Cardiac muscle cell (in vitro differentiated cells and primary cell): ENCODE measurements at places on chromosomes 2 and 18. TPM values are rescaled to one million over a fixed set of nuclear protein-coding genes. Genes with fewer than 3 reads are reported as not detected.

DNA sequence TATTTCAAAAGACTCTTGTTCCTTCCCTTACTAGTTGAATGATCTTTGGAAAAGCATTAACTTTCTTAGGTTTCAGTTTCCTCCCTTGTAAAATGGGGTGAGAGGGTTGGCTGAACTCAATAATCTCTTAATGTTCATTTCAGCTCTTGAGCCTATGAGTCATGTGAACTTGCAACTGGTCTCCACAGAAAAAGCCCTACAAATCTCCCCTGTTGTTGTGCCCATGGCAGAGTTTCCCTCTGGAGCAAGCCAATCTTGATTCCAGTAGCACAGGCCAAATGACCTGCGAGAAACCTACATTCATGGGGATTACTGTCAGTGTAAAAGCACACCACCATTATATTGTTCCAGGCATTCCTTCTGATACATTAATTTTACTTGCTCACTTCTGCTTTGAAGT, 388.9 kb downstream of the ALK start:
- no peak overlapping the region for H3K4me3 ChIP-seq
- no peaks in the 10 kb centered on the region for H3K27me3 ChIP-seq
- DNase-seq = no peak
- no peak overlapping the region for H3K27ac ChIP-seq

DNA sequence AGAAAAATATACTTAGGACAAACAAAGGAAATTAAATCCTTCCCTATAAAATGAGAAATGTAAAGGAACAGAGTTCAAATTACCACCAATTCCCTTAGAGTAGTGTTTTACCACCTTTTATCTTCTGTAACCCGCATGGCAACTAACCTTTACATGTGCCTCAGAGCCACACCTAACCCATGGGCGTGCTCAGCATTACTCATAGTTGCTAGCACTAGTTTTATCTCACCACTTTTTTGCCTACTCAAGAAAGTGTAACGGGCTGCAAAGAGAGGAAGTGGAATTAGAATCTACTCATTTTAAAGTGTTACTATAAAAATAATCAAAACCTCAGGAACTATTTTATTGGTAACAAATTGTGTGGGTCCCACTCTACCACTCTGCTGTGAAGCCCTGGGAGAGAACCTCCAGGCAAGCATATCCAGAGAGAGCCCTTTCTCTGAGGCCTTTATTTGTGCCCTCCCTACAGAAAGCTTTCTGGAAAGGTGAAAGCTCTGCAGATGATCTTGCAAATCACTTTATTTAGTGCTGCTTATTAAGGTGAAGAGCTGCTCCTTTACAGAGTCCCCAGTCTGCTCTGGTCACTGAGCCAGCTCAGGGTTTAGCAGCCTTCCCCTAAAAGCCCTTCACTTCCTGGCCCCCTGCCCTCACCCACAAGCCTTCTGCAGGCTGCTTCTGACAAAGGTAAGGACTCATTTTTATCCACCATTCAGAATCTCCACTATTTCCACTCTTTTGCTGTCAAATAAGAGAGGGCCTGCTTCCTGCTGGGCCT, 98.8 kb downstream of the TRABD2A start:
- H3K4me3 ChIP-seq = no peak overlapping the region
- H3K36me3 ChIP-seq = no peaks in the 10 kb centered on the region
- no peak for DNase-seq
- H3K27ac ChIP-seq = no peak overlapping the region

DNA sequence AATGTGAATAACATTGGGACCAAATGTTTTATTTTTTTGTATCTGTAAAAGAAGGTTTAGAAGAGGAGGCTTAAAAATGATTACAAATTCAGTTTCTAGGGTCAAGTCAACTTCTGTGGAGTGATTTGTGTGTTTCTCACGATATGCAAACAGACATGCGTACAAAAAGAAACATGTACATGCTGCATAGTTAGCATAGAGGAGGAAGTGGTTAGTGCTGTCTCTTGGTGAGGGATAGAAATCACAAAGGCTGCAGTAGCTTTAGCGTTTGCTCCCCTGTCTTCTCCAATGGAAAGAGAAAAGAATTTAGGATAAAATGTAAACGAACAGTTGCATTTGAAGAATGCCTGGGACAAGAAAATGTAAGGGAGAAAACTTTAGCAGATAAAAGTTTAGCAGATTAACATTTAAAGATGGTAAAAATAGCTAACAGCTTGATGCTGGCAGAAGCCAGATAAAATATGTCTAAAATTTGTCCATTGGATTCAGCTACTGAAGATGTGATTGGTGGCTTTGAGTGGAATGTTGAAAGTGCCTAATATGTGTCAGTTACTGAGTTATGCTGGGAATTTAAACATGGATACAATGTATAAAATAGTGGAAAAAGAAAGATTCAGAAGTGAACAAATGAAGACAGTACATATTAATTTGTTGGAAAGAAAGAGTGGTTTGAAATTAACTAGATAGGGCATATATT, 44.9 kb downstream of the MALT1 start:
- H3K36me3 ChIP-seq = peaks cover 21% of the 10 kb centered on the region
- H3K27ac ChIP-seq = peak overlapping the region; percentile 35
- H3K4me1 ChIP-seq = peaks cover 7% of the 10 kb centered on the region
- no peak for DNase-seq
- no peak overlapping the region for H3K4me3 ChIP-seq
- H3K27me3 ChIP-seq = no peaks in the 10 kb centered on the region

- no peak overlapping the region for H3K4me3 ChIP-seq
- H3K36me3 ChIP-seq = no peaks in the 10 kb centered on the region
- no peak overlapping the region for H3K27ac ChIP-seq
- no peaks in the 10 kb centered on the region for H3K27me3 ChIP-seq
- no peak for DNase-seq
These were observed 196.8 kb upstream of the CYRIA start for GRCh38 chr2:16862471-16862870.

DNA sequence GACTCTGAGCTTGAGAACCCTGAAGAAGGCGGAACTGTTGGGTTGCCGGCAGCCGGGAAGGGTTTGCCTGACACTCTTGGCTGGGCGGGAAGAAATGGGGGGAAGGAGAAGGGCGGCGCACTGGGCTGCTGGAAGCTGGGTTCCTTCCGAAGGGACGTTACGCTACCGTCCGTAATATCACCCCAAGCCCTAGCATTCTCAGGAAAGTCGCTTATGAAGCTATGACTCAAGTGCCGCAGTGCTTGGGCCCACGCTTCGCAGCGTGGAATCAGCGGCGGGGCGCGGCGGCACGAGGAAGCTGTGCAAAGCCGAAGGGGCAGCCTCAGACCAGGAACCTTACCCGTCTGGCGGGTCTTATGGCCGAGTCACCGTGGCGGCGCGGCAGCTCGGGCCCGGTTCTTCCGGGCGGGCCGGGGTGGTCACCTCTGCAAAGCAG, 50.2 kb upstream of the SIGLEC15 start:
- peak; percentile 94 for DNase-seq
- H3K36me3 ChIP-seq = no peaks in the 10 kb centered on the region
- H3K27ac ChIP-seq = no peak overlapping the region
- no peaks in the 10 kb centered on the region for H3K27me3 ChIP-seq

DNA sequence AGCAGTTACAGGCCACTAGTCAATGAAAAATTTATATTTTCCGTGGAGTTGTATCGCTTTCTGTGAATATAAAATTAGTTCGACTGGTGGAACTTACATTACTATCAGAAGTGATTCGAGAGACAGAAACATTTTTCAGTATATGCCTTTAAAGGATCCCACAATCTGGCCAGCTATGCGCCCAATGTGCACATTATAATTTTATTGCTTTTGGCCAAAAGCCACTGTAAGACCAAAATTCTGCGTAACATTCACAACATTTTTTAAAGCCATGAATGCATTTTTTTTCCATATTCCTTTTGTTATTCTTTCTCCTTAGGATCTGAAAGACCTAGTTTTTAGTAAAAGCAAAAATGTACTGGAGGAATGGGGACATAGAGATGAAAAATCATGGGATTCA, 131.0 kb upstream of the CHAC2 start:
- H3K4me1 ChIP-seq = peaks cover 3% of the 10 kb centered on the region
- no peak overlapping the region for H3K27ac ChIP-seq
- H3K36me3 ChIP-seq = no peaks in the 10 kb centered on the region

The MREG gene
- polyA plus RNA-seq = 1.3 TPM in 2 replicates
